Left renal cortex interstitium (tissue), 4 donors: ENCODE measurements at places on chromosomes 11 and 22.

DNA sequence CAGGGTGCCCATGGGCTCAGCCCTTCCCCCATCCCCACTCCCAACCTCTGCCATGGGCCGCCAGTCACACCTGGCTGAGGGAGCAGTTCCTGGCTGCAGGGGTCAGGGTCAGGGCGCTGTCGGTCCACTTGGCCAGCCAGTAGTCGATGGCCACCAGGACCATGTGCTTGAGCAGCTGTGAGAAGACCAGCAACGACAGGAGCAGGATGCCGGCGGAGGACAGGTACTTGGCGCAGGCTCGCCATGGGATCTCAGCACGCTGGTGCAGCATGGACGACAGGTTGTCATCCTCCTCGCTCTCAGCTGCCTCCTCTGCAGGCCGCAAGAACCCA, 18.3 kb upstream of the KCNJ11 start:
- DNase-seq = no peak

- DNase-seq = no peak
Measured at GRCh38 chr11:70476669-70477068, 78.3 kb downstream of the CTTN start.

DNA sequence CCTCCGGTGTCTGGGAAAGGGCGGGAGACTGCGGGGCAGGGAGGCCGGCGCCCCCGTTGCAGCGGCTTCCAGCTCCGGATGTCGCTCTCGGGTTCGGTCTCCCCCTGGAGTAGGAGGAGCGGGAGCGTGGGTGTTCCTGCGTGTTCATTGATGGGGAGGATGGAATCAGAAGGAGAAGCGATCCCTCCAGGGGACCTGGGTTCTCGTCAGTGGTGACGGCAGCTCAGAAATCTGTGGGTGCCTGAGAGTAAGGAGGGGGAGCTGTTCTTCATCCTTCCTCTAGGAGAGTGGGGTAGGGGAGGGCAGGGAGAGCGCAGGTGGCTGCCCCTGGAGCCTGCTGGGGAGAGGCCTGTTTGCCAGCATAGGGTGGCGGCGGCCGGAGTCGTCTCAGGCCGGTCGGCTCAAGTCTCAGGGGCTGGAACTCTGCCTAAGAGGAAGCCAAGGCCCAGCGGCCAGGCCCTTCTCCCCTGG, 1.1 kb downstream of the UBASH3B start:
- no peak for DNase-seq

- DNase-seq = no peak
Measured at GRCh38 chr22:49351761-49352227, 475.9 kb downstream of the BRD1 start.

GRCh38 chr22:27404441-27404840, 397.1 kb downstream of the MN1 start:
- no peak for DNase-seq
